Airway epithelial cell (primary cell): ENCODE measurements at places on chromosomes 4 and X. TPM values are rescaled to one million over a fixed set of nuclear protein-coding genes. Genes with fewer than 3 reads are reported as not detected.

The FAM53A gene
- total RNA-seq: 0.42 and 1.1 TPM in 2 replicates

The AFAP1 gene
- total RNA-seq: 15.8 and 18.3 TPM in 2 replicates

The ABCG2 gene
- total RNA-seq: 0.49 and 0.60 TPM in 2 replicates

The NCBP2L gene
- total RNA-seq: not detected in 2 replicates

The MAGEA1 gene
- total RNA-seq: not detected in 2 replicates

The AREG gene
- total RNA-seq: 325 and 334 TPM in 2 replicates

The PABPC5 gene
- total RNA-seq: 0.07 TPM in 1 of 2 replicates, not detected in the other

The TCEAL2 gene
- total RNA-seq: 0.09 TPM in 1 of 2 replicates, not detected in the other

The NXF2B gene
- not detected in 2 replicates for total RNA-seq

The DCLK2 gene
- 0.07 and 0.19 TPM in 2 replicates for total RNA-seq

The MAGEC2 gene
- total RNA-seq: not detected in 2 replicates

The PAGE4 gene
- not detected in 2 replicates for total RNA-seq

The SPP1 gene
- total RNA-seq: not detected in 2 replicates

The BBS12 gene
- 0.56 and 1.7 TPM in 2 replicates for total RNA-seq

The GABRE gene
- 11.8 and 20.2 TPM in 2 replicates for total RNA-seq

The CDX4 gene
- not detected in 2 replicates for total RNA-seq

The MTTP gene
- total RNA-seq: 0.28 TPM in 2 replicates

The ANKRD50 gene
- 8.8 and 11.0 TPM in 2 replicates for total RNA-seq

The SLC16A2 gene
- total RNA-seq: 6.3 and 10.9 TPM in 2 replicates

The UPF3B gene
- 3.4 and 4.5 TPM in 2 replicates for total RNA-seq
